WTC11 (cell line): ENCODE measurements at places on chromosomes 3 and 15. TPM values are rescaled to one million over a fixed set of nuclear protein-coding genes. Genes with fewer than 3 reads are reported as not detected.

DNA sequence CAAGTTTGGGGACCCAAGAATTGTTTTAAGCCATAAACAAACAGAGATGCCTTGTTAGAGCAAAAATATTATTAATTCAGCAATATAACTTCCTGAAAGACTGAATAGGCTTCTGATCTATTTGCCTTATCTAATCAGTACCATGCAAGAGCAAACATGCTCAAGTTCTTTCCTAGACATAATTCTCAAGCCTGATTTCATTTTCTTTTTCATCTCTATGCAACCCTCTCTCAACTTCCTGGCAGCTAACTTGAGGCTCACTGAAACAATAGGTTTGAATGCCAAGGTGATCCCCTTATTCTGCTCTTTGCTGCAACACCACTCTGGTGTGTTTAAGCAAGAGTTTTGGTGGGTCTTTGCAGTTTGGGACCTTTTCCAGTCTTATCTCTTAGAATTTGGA, 230.9 kb upstream of the CD96 start:
- no peak for DNase-seq
- no peaks in the 10 kb centered on the region; the same call in 1 of the 2 replicates for H3K27me3 ChIP-seq
- H3K4me1 ChIP-seq: peaks cover 3% of the 10 kb centered on the region
- no peaks in the 10 kb centered on the region for H3K36me3 ChIP-seq
- H3K4me3 ChIP-seq: no peak overlapping the region

DNA sequence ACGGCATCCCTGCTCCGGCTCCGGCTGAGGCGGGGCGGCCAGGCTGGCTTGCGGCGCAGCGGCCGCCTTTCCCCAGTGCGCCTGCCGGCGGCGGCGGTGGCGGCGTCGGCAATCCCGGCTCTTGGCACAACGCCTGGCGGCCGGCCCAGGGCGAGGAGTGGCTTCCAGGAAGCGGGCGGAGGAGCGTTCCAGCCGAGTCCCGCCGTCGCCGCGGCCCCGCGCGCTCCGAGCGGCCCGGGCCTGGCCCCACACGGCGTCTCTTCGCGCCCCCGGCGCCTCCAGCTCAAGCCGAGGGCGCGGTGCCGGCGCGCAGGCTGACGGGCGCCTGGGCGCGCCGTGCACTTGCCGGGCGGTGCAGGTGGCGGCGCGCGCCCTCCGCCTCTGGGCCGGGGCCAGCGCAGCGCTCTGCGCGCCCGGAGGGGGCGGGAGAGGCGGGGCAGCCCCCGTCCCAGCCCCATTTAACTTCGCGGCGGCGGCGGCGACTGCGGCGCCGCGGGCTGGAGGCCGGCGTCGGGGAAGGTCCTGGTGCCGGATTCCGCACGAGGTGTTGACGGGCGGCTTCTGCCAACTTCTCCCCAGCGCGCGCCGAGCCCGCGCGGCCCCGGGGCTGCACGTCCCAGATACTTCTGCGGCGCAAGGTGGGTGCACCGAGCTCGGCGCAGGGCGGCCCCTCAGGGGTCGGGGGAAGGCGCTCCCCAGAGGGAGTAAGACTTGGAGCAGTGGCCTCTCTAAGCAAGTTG, at the start of gene ADAMTSL3:
ADAMTSL3 (plus strand) TSS at position 485 of the 740 bp plus-strand sequence. CDS start 1,639 bp downstream, outside the sequence.
- DNase-seq: peak; percentile 65
- no peaks in the 10 kb centered on the region for H3K36me3 ChIP-seq
- no peak within 1 kb of the TSS for H3K27ac ChIP-seq
- H3K4me3 ChIP-seq: peak within 1 kb of the TSS; percentile 69
- peaks cover 62% of the 10 kb centered on the region for H3K27me3 ChIP-seq

The SOX14 gene
- 0.34 to 0.78 TPM (median 0.70 TPM) in 3 replicates for total RNA-seq

GRCh38 chr3:61894988-61895935, 333.9 kb downstream of the PTPRG start:
- H3K4me1 ChIP-seq: peaks cover 86% of the 10 kb centered on the region
